ENCODE measurements at places on chromosomes 13 and 19.
A peak's percentile ranks its signal among the peaks of the same experiment; 100 is the strongest.

- peak; percentile 77 for DNase-seq
Observed at GRCh38 chr19:17847538-17848366, at the start of gene JAK3. Gene JAK3 (minus strand): TSS chr19:17847982. CDS start chr19:17844417, 3,565 bp downstream.

- DNase-seq, result no peak
Observed at GRCh38 chr19:33401683-33402420, 28.3 kb downstream of the CEBPG start.

DNA sequence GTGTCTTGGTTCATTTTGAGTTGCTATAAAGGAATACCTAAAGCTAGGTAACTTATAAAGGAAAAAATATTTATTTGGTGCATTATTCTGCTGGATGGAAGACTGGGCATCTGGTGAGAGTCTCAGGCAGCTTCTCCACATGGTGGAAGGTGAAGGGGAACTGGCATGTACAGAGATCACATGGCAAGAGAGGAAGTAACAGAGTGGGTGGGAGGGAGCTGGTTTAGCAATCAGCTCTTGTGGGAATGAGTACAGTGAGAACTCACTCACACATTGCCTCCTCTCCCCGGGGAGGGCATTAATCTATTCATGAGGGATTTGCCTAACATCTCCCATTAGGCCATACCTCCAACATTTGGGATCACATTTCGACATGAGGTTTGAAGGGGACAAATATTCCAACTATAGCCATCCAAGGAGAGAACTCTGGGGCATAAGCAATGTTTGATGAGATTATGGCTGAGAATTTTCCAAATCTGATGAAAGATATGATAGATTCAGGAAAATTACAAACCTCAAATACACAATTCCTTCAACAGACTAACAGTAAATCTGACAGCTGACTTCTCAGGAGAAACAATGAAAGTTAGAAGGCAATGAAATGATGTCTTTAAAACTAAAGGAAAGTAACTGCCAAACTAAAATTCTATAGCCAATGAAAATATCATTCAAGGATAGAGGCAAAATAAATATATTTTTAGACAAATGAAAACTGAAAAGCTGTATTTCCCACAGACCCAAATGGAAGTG lies 52.5 kb downstream of the MTUS2 start:
- DNase-seq, result no peak

DNA sequence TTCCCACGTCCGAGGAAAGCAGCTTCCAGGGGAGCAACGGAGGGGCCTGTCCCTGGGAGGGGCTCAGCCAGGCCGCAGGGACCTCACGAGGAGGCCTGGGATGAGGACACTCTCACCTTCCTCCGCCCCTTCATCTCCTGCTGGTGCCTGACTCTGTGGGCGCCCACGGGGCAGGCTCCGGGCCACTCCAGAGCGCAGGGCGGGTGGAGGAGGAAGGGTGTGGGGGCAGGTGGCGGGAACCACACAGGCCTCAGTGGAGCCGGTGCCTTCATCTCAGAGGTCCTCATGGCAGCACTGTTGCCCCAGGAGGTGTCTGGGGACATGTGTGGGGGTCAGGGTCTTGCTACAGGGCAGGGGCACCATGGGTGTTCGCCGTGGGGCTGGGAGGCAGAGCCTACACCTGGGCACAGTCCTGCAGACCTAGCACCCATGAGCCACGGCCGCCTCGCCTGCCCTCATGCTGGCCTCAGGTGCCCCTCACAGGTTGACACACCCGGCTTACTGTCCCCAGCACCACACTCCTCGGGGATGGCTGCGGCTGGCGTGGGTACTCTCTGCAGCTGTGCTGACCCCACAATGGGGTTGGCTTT lies 10.1 kb upstream of the TMEM255B start:
- no peak for DNase-seq

DNA sequence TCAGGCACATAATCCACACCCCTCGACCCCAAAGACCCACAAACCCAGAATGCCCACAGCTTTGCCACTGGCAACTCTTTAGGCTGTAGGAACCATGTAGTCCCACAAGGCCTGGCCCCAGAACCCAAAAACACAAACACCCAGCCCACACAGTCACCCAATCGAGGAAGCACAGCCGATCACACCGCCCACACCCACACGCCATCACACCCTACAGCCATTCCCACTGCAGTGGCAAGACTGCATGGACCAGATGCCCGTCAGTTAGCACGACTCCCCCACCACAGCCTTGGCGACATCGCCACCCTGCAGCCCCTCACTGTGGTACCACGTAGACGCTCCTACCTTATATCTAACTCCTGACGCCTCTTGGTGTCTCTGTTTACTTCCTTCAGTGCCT lies 24.0 kb upstream of the MEIS3 start:
- DNase-seq, result no peak

- no peak for DNase-seq
Observed at GRCh38 chr13:78341032-78341431, 262.3 kb downstream of the POU4F1 start.

DNA sequence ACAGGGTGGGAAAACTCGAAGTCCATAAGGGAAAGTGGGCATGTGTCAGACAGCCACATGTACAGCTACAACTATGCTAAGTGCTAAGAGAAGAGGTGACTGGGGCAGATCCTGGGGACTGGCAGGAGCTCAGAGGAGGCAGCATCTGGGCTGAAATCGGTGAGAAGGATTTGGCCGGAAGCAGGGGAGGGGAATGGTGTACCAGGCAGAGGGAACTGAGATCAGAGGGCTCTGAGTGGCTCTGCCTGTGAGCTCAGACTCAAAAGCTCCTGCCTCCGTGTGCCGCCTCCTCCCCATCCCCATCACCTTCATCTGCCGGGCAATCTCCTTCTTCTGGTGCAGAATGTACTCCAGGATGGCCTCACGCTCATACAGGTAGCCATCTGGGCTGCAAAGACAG lies 21.8 kb downstream of the NOSIP start:
- DNase-seq, result no peak

GRCh38 chr13:79481685-79482052 lies 714 bp downstream of the NDFIP2 start:
- DNase-seq, result peak; percentile 12

DNA sequence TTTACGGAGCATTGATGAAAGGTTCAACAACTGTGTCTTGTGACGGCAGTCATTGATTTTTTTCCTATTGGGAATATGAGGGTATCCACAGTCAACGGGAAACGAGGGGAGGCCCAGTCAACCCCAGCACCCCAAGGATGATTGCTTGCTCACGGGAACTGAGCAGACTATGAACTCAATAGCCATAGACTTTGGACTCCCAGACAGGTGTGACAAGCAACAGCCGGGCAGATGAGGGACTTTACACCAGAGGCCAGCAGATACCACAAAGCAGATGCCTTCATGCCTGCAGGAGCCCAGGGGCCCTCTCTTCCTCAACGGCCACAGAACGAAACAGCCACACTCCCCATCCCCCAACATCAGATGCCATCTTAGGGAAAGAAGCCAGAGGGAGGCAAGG lies 80.3 kb upstream of the FLT1 start:
- DNase-seq, result no peak

- no peak for DNase-seq
Observed at GRCh38 chr13:80649274-80649673, 308.3 kb upstream of the SPRY2 start.

- no peak for DNase-seq
Observed at GRCh38 chr13:112952759-112953551, 16.1 kb upstream of the MCF2L start.

GRCh38 chr19:5050905-5051304 lies 82.0 kb downstream of the KDM4B start:
- no peak for DNase-seq
